ENCODE measurements at places on chromosomes 2 and 18.
A peak's percentile ranks its signal among the peaks of the same experiment; 100 is the strongest.

GRCh38 chr2:50635824-50636223 lies 396.1 kb downstream of the NRXN1 start:
- ATAC-seq, result no peak

DNA sequence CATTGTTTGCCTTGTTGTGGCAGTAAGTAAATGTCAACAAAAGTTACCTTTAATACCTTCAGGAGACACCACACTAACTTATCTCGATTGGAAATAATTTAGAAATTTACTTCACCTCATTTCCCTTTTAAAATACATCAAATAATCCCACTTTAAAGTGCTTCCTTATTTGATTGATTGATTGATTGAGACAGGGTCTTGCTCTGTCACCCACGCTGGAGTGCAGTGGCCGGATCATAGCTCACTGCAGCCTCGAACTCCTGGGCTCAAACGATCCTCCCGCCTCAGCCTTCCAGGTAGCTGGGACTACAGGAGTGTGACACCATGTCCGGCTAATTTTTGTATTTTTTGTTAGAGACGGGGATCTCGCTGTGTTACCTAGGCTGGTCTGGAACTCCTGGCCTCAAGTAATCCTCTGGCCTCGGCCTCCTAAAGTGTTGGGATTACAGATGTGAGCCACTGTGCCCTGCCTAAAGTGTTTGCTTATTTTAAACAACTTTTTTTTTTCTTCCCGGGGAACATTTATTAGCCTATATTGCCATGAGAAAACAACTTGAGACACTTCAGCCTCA lies 12.0 kb upstream of the PAX3 start:
- ATAC-seq, result no peak

DNA sequence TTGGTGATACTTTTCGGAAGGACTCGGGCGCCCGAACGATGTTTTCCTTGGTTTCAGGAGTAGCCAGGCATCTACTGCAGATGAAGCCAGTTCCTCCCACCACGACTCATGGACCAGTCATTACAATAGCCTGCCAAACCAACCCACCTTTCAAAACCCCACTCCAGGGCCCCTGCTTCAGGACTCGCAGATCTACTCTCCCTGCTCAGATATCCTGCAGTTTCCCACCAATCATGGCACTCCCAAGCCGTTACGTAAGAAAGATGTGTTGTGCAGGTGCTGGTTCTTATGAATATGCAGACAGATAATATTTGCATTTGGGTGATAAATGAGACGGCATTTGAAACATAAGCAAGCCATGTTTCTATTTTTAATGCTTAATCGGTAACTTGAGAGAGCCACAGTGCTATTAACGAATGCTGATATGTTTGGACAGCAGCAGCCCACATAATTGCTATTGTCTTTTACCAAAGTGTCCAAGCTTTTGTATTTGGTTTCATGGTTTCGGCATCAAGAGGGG lies 3.5 kb upstream of the CYS1 start:
- ATAC-seq, result no peak

GRCh38 chr2:156890529-156891148 lies 366.9 kb upstream of the GALNT5 start:
- no peak for ATAC-seq

GRCh38 chr2:162678551-162678950 lies 160.0 kb downstream of the KCNH7 start:
- no peak for ATAC-seq

- no peak for ATAC-seq
Measured at GRCh38 chr2:154961676-154962075, 263.2 kb downstream of the KCNJ3 start.

DNA sequence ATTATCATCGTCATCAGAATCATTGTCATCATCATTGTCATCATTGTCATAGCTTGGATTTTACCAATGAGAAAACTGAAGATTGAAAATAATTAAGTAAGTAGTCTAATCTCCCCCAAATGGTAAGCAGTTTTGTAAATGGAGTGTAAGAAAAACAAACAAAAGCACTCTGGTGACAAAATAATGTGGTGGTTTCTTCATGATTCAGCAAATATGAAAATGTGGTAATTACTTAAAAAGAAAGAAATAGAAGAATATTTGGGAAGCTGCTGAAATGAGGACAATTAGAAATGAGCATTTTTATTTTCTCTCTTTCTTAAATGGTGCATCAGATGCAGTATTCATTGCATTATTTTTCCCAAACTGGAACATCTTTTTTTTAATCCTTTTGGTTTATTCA lies 514.4 kb downstream of the DCDC2C start:
- ATAC-seq, result no peak

- ATAC-seq, result no peak
Measured at GRCh38 chr2:135603543-135603942, 72.3 kb downstream of the R3HDM1 start.

- no peak for ATAC-seq
Measured at GRCh38 chr2:233444501-233444900, 90.2 kb downstream of the DGKD start.

DNA sequence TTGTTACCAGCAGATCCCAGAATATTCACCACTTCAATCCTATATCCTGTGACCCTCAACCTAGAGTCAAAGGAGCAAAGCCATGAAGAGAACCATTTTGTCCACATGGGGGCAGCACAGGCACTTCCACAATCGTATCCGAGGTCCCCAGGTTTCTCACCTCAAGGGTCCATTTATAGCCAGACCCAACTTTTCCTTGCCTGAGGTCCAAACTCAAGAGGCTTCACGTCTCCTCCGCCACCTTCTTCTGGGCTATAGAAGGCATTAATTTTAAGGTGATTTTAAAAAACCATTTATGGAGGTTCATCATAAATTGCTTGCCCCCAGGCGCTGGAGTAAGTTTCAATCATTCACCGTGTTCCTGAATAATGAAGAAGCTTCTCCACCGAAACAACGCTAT lies 111.6 kb upstream of the NABP1 start:
- ATAC-seq, result peak; percentile 90
